Right renal cortex interstitium (tissue), 3 donors: ENCODE measurements at places on chromosomes 11 and 22. TPM values are rescaled to one million over a fixed set of nuclear protein-coding genes. Genes with fewer than 3 reads are reported as not detected.

DNA sequence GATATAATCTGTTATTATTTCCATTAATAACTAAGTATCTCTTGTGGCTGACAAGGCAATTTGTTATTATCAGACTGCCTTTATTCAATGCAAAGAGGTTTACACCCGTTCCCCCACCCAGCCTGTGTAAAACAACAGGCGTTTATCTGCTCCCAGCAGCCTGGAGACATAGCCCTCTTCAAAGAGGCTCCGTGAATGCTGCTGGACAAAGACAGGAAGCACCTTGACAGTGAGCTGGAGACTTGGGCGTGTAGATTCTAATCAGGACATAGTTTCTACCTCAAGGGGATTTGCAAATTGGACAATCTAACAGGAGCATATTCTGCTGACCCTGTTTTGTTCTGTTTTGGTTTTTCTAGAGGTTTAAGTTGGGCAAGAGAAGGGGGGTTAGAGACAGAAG lies 733.0 kb upstream of the KIRREL3 start:
- no peak for DNase-seq

DNA sequence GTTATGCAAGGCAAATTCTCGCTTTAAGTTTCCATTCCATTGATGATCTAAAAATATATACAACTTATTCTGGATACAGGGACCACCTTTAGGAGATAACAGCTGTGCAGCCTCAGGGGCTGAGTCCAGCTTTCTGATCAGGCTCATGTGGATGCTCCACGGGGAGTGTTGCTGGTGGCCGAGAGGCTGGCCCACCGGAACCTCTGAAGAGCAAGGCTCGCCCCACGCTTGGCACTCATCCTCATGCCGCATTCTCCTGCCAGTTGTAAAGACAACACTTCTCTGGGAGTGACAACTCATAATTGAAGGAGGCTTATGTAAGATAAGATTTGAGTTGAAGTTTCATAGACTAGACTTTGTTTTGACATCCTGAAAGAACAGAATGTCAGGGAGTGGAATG lies 123.5 kb downstream of the MPPED1 start:
- no peak for DNase-seq

GRCh38 chr22:37610480-37611129 lies 2.0 kb downstream of the GGA1 start:
- DNase-seq: no peak

TMEM135 gene
- 49.4 TPM for polyA plus RNA-seq

SOX10 gene
- polyA plus RNA-seq: 0.46 TPM

ROBO4 gene
- polyA plus RNA-seq: 17.2 TPM

DNA sequence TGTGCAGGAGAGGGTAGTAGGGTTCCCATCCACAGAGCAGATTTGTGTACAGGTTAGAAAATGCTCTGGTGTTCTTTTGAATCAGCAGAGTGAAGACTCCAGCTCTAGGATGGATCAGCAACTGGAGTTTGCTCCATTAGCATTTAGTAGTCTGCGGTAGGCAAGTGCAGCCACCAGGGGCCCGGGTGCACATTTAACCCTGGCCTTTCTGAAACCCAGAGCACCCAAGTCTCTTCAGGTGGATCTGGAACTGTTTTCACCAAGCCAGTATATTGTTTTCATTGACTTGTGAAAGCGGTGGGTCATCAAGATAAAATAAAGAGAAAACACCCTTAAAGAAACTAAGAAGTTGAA lies 100.8 kb upstream of the CLPB start:
- DNase-seq: no peak

MRGPRX3 gene
- not detected for polyA plus RNA-seq

GUCY1A2 gene
- 3.3 TPM for polyA plus RNA-seq

DNA sequence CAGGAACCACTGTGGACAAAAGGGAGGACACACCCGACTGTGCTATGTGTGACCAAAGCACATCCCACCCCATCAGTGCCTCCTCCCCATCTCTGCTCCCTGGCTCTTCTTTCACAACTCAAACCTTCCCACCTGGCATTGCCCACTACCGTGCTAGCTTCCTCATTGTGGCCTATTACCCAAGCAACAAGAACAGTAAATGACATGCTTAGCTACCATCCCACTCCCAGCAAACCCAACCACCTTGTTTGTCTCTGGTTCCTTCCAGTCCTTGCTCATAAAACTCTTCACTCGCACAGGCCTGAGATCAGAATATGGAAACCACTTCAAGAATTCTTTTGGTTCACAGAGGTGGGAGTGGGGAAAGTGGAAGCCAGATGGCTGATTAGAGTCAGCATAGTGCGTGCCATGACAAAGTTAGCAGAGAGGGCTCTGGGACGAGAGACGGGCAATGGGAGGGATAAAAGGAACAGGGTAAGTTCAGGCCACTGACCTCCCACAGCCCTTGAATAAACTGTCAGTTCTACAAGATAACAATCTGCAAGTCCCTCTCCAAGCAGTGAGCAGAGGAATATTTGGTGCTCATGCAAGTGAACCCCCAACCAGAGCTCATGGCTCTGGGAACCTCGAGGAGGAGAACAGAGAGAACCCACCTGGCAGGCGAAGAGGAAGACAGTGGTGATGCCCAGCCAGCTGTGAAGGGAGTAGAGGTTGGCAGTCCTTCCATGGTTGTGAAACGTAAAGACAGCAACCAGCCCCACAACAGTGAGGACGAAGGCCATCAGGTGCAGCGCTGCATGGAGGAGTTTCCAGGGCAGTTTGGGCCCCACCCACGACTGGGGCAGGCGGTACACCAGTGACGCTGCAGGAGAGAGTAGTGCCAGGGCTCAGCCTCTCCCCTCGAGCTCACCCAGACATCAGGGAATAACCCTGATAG lies 8.3 kb downstream of the CYB561A3 start:
- no peak for DNase-seq

DNA sequence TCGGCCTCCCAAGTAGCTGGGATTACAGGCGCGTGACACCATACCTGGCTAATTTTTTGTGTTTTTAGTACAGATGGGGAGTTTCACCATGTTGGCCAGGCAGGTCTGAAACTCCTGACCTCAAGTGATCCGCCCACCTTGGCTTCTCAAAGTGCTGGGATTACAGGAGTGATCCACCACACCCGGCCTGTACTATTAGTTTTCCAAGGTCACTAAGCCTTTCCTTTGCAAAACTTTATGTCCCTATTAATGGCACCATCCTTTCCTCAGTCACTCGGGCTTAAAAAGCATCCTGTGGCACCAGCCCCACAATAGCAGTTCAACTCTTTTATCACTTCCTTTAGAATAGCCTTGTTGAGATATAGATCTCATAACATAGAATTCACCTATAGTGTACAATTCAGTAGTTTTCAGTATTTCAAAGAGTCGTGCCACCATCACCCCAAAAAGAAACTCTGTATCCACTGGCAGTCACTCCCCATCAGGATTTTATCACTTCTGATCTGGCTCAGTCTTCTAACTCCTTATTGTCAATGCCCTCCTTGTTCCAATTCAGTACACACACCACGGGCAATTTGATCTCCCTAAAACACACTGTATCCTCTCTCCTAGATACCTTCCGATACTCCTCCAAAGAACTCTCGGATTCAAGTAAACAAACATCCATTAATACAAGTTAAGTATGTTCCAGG lies 921 bp upstream of the BCL2L13 start:
- DNase-seq: no peak

IL10RA gene
- 2.7 TPM for polyA plus RNA-seq

ABTB2 gene
- 6.4 TPM for polyA plus RNA-seq

DNA sequence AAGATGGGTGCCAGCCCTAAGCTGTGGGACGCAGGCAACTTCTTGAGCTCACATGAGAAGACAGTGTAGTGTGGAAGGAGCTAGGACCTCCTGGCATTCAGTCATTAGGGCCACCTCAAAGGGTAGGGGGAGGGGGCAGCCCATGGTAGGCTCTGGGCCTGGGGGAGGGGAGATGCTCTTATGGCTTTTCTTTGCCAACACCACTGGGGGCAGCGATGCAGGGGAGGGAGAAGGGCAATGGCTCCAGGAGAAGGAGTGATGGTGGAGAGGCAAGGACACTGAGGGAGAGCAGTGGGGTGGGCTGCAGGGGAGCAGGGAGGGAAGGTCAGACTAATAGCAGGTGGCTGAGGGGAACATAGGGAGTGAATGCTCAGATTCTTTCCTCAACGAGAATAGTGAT lies 63.3 kb upstream of the SUSD2 start:
- no peak for DNase-seq

DNA sequence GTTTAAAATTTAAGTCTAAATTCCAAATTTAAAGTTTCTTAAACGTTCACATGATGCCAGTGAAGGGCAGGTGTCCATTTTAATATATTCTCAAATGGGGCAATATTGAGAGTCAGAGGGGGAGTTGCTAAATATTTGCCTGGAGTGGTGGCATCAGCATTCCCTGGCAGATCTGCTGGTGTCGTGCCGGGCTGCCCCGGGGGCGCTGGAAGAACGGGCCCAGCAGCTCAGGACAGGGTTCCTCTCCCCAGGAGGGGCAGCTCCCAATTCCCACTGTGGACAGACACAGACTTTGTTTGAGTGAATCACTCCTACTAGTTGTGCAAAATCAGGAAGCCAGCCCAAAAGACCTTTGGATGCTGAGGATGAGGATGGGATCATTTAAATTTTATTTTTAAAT lies 468.7 kb upstream of the B3GAT1 start:
- DNase-seq: no peak
